Natural killer cell treated with Interleukin-12 subunit alpha and Interleukin-12 subunit beta and Interleukin-15 and Interleukin-18, amount 100 ng/mL, for 72 hours (primary cell): ENCODE measurements at places on chromosomes 2 and 18.

GRCh38 chr2:167988296-167988695, 259.1 kb downstream of the STK39 start:
- no peak for DNase-seq

DNA sequence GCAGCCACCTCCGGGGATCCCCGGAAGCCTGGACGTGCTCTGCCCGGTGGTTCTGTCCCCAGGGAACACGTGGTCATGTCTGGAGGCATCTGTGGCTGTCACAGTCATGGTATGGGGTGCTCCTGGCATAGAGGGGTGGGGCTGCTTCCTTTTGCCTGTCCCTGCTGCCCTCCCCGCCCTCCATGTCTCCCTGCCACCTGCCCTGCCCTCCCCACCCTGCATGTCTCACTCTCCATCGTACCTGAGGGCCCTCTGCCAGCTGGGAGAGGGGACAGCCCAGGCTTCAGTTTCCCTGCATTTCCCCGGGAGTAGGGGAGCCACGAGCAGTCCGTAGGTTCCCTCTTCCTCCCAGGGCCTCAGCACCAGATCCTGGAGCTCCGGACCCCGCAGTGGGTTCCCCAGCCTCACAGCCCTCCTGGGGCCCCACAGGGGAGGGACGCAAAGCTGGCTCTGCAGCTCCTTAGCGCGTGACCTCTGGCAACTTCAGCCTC, 90.0 kb upstream of the CTDP1 start:
- DNase-seq: no peak

- no peak for DNase-seq
Measured at GRCh38 chr2:217160103-217160743, 300.4 kb upstream of the TNP1 start.

DNA sequence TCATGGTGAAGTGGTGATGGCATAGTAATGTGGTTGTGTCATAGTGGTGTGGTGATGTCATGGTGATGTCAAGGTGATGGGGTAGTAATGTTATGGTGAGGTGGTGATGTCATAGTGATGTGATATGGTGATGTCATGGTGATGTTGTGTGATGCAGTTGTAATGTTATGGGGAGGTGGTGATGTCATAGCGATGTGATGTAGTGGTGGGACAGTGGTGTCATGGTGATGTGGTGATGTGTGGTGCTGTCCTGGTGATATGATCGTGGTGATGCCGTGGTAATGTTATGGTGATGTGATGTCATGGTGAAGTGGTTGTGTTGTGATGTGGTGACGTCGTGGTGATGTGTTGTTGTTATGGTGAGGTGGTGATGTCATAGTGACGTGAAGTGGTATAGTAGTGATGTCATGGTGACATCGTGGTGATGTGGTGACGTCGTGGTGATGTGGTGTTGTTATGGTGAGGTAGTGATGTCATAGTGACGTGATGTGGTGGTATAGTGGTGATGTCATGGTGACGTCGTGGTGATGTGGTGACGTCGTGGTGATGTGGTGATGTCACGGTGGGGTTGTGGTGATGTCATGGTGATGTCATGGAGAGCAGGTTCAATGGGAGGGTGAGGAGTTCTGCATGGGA, 242.7 kb upstream of the MYT1L start:
- no peak for DNase-seq

DNA sequence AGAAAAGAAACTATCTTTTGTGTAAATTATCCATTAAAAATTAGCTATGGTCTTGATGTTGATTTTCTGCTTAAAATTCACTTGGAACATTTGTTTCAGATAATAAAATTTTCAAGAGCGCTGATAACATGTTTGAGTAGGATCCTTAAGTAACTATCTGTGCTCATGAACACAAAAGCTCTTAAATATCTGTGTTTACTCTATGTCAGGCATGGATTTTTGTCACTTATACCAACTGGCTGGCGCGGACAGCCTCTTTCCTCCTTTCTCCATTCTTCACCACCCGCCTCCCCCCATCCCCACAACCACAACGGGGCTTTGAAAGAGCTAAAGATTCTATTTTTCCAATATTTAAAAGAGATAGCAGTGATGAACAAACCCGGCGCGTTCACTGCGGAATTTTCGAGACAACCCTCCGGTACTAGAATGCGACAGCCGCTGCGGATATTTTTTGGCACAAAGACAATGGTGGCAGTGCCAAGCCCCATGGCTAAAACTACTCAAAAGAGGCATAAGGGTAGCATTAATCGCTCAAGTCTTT, 181.5 kb downstream of the TCF4 start:
- DNase-seq: no peak

DNA sequence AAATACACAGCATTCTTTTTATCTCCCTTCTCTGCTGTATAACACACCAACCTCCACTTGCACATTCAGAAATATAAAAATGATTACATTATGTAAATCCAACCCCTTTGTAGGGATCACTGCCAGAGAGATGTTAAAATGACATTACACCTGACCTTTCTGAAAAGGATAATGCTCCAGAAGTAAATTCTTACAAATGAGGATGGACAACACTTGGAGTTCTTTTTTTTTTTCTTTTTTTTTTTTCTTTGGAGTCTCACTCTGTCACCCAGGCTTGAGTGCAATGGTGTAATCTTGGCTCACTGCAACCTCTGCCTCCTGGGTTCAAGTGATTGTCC, 20.3 kb upstream of the AGFG1 start:
- DNase-seq: no peak

DNA sequence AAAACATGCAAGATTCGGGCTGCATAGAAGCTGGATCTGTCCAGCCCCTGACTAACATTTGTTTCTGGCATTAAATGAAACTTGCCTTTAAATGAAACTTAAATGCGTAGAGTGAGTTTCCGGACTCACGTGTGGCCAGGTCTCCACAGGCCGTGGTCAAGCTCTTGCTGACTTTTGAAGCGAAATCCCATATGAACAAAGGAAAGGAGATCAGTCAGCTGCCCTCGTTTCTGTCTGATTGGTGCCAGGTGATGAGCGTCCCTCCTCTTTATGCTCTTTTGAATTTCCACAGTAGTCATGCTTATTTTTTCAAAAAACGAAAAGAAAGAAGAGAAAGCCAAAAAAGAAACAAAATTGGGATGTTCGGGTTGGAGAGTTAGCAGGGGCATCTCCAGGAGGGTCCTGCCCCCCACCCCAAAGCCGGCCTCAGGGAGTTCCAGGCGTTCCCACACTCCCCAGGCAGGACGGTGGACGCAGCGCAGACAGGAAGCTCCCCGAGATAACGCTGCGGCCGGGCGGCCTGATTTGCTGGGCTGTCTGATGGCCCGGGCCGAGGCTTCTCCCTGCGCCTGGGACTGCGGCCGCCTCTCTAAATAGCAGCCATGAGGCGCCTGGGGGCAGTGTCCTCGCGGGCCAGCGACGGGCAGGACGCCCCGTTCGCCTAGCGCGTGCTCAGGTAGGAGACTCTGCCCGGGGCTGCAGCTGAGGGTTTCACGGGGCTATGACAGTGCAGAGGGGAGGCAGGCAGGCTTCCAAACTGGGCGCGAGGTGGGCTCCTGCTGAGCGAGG, at the start of gene COLEC11:
COLEC11 (plus strand) TSS at position 620 of the 789 bp plus-strand sequence. CDS start 9,229 bp downstream, outside the sequence.
- DNase-seq: no peak

DNA sequence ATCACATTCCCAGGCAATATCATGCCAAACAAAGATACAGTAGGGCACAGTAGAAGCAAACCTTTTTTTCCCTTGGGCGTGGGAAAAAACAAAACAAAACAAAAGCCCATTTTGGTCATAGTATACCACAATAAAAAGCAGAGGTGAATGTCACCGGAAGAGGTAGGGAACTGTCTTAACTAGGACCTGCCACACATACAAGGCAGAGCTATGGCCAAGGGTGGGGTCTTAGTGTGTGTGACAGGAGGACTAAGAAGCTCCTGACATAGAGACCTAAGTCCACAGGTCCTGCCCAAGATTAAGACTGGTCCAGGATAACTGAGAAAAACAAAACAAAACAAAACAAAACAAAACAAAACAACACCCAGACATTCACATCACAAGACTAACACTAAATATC, 441.2 kb upstream of the DSEL start:
- no peak for DNase-seq

- no peak for DNase-seq
Measured at GRCh38 chr2:174673440-174673839, 75.8 kb upstream of the WIPF1 start.

DNA sequence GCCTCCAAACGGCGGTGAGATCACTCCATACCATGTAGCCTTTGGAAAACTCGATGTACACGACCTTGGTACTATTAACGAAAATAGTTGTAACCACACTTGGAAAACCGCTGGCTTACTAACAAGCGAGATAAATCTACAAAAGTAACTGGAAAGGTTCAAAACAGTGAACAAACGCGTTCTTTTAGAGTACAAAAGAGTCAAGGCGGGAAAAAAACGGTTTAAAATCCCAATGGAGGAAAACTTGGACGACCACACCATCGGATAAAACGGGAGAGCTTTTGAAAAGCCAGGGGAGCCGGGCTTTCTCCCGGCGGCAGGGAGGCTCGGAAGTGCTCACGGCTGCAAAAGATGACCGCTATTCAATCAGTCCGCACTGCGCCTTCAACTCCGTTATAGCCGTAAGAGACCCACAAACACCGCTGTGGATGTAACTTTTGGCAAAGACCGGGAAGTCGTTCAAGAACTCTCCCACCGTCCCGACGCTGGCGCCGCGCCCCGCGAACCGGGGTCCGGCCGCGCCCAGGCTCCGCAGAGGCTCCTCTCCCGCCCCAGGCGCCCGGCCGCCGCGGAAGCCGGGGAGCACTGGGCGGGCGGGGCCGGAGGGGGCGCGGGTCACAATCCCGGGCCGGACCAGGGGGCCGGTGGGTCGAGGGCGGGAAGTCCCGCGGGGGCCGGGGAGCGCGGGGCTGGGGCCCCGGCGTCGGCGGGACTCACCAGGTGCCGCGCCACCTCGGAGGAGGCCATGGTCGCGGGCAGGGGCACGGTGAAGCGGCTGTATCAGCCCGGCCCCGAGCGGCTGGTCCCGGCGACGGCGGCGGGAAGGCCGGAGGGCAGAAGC, 465 bp downstream of the SEPTIN10 start:
- no peak for DNase-seq

DNA sequence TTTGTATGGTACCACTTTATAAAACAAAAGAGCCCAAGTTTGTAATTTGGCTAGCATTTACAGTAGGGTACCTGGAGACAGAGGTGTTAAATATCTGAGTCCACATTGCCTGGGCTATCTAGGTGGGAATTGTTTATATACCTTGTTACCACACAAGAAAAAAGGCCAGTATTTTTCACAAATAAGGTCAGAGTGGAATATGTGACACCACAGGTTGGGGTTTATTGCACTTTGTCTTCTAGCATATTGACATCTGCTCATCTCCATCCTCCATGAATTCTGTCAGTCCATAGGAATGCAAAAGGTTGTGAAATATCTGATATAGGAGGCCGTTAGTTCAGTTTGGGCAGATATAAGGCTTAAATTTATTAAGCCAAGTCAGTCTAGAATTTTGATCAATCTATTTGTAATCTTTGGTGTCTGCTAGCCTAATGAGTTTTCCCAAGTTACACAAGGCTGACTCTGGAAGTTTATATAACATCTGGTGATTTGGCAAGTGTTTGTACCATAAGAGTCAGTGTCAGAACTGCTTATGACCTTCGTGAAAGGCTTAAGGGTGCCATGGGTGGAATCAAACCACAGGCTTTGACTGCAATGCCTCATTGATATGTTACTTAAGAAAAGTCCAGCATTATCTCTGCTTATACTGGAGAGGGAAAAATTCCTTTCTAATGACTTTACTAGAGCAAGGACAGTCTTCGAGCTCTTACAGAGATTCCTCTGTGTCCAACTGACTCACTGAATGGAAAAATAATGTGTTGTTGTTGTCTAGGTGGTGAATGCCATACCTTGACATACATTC, 11.3 kb upstream of the DPP4 start:
- DNase-seq: no peak

GRCh38 chr2:23027396-23027795, 357.6 kb upstream of the KLHL29 start:
- DNase-seq: no peak

GRCh38 chr2:212592695-212593094, 54.1 kb upstream of the ERBB4 start:
- DNase-seq: no peak

DNA sequence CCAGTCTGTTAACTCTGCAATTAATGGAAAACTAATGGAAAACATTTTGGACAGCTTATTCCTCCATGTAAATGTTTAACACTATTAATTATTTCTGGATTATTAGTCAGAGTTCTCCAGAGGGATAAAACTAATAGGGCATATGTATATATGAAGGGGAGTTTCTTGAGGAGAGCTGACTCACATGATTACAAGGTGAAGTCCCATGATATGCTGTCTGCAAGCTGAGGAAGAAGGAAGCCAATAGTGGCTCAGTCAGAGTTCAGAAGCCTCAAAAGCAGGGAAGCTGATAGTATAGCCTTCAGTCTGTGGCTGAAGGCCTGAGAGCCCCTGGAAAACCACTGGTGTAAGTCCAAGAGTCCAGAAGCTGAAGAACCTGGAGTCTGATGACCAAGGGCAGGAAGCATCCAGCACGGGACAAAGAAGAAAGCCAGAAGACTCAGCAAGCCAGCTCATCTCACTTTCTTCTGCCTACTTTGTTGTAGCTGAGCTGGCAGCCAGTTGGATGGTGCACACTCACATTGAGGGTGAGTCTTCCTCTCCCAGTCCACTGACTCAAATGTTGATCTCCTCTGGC, 136.0 kb downstream of the PTH2R start:
- DNase-seq: no peak

DNA sequence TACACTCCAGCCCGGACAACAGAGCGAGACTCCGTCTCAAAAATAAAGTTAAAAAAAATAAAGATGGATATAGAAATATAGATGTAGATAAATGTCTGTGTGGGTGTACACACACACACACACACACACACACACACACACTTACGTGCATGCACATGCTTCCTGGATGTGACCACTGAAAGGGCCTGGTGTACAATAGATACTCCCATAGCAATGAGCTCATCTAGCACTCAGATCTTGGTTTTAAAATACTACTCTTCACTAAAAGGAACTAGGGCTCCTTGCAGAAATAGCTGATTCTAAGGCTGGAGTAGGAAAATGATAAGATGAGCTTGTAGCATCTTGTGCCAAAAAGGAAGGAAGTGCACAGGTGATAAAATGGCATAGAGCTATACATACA, 39.1 kb downstream of the ROCK2 start:
- DNase-seq: no peak
